Cardiac fibroblast (primary cell): ENCODE measurements at places on chromosomes 3 and 15.

- no peak for DNase-seq
Measured at GRCh38 chr3:98710067-98710659, 53.0 kb upstream of the ST3GAL6 start.

DNA sequence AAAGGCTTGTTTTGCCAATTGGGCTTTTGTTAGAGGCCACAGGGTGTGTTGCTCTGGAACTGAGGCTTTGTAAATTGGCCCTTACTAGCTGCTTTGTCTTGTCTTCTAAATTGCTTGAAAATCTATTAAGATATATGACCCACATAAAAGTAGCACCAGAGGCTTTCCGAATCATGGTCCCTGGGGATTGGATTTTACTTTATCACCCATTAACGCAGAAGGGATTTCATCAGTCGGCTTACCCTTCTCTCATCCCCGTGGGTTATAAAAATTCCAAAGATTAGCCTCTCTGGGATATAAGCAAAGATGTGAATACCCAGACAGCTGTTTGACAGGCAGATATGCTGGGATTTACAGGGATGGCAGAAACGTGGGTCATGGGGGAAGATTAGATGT is 98.3 kb upstream of the CHL1 start:
- DNase-seq, result no peak

DNA sequence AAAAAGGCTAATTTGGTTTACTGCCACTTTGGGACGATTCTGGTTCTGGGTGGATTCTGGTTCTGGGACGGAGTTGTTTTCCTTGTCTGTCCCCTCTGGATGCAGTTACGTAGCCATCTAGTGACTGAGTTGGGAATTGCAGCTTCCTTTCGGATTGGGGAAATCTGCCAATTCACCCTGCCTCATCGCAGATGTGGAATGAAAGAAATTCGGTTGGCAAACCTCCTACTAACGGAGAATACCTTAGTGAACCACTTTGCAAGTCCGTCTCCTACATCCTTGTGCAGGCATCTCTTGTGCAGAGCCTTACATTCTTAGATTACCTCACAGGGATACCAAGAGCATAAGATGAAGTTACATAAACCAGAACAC is 31.5 kb upstream of the AP4E1 start:
- DNase-seq, result peak; percentile 96

DNA sequence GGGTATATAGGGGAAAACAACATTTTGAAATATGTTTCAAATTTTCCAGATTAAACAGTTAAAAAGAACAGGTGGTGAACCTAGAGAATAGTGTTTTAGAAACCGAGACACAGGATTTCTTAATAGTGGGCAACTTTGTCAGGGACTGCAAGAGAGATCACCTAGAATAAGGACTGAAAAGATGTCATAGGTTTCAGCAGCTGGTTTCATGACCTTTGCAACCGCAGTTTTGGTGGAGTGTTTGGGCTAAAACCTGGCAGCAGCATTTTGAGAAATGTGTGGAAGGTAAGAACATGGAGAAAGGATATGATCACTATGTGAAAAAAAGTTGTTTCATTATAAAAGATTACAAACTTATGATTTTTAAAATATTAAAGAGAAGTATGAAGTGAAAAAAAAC is 34.9 kb downstream of the PRKCI start:
- DNase-seq, result no peak

DNA sequence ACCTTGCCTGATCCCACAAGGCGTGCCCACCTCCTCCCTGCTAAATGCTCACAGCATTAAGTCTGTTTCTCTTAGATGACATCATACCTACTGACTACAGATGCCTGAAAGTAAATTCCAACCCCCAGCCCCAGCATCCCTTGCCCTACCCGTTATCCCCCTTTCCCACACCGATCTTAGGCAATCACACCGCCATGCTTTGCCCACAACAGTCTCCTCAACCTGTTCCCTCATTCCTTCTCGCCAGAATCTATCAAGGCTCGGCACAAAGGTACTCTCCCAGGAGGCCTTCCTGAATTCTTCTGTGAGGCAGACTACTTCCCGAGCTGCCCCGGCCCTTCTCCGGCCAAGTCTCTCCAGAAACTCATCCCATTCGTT is 789 bp upstream of the SEC61A1 start:
- DNase-seq, result peak; percentile 30

- no peak for DNase-seq
Measured at GRCh38 chr15:101477851-101478362, 11.6 kb downstream of the PCSK6 start.

GRCh38 chr3:101038393-101038792 is 45.2 kb upstream of the ABI3BP start:
- DNase-seq, result no peak

DNA sequence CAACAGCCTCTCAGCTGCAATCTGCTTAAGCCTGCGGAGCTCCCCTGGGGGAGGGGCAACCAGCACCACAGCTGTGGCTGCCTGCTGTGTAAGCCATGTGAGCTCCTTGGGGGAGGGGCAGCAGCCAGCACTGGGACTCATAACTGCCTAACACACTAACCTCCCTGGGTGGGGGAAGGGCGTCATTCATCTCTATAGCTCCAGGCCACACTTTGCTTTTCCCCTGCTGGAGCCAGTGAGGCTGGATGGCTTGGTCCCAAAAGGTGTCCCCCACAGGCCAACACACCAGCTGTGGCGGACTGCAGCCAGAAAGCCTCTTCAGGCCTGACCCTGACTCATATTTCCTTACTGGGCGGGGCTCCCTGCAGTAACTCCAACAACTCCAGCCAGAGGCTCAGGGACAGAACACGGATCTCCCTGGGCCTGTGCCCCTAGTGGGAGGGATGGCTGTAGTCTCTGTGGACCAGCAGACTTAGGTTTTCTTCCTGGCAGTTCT is 129.8 kb downstream of the PPM1L start:
- DNase-seq, result peak; percentile 76

DNA sequence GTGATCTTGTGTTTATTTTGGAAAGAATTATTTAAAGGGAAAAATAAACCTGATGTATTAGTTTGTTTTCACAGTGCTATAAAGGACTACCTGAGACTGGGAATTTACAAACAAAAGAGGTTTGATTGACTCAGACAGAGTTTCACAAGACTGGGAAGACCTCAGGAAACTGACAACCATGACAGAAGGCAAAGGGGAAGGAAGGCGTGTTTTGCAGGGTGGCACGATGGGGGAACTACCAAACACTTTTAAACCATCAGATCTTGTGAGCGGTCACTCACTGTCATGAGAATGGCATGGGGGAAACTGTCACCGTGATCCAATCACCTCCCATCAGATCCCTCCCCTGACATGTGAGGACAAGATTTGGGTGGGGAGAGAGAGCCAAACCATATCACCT is 87.0 kb downstream of the TP63 start:
- DNase-seq, result no peak

DNA sequence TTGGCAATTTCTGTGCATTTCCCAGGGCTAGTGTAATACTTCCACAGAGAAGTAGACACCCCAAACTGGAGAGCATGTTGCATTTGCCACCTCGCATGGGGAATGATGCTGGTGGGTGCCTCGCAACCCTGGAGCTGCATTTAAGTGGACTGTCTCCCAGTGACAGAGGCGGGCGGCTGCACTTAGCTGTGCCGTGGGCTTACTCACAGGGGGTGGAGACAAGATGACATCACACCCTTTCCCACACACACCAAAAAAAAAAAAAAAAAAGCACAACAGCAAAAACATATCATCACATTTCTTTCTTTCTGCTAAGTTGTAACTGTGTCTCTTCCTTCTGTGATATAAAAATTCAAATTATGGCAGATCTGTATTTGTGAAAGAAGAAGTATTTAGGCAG is at the start of gene ABI3BP:
Gene ABI3BP, minus strand, starts transcription at position 113 of the 400 bp plus-strand sequence. Its CDS starts 37 bp downstream, at position 76.
- peak; percentile 89 for DNase-seq

DNA sequence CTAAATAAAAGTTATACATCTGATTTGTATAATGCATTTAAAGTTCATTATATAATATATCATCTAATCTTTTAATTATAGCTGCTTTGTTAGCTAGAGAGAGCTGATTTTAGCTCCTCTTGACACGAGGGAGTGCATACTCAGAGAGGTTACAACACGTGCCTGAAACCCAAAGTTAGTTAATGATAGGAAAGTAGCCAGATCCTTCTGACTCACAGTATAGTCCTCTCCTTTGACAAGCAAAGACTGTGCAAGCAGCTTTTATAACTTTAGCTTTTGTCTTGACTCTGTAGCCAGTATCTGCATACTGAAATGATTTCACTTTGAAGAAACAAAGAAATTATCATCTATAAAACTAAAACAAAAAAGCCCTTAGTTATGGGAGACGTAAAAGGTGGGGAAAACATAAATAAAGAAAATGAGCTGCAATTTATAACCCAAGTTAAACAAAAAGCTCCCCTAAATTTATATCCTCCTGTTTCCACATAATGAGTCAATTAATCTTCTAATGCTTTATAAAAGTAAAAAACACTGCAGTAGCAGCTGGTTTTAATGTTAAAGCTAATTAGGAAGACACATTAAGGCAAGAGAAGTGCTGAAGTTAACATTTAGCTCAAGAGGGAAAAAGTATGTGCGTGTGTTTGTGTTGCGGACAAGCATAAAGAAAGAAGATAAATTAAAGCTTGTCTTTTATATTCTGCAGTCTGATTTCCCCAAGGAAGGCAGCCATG is 13.1 kb downstream of the GABRR3 start:
- peak; percentile 25 for DNase-seq

DNA sequence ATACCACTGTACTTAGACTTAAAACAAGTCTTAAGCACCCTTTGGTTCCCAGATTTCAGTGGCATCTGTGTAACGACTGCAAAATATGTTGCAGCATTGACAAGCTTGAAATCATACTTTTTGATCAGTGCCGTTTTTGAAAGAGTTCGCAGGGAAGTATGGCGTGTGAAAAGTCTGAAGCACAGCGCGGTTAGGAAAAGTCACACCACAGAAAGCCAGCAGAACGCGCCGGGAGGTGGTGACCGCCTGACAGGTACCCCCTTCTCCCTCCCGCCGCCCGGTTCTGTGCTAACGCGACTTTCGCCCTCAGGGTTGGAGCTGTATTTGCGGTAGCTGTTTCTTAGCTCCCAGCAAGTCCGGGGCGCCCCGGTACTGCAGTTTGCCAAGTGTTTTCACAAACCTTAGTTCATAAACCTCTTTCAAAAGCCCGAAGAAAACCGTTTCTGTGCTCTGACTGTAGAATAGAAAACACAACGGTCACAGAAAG is 481 bp upstream of the CRYBG3 start:
- DNase-seq, result no peak

DNA sequence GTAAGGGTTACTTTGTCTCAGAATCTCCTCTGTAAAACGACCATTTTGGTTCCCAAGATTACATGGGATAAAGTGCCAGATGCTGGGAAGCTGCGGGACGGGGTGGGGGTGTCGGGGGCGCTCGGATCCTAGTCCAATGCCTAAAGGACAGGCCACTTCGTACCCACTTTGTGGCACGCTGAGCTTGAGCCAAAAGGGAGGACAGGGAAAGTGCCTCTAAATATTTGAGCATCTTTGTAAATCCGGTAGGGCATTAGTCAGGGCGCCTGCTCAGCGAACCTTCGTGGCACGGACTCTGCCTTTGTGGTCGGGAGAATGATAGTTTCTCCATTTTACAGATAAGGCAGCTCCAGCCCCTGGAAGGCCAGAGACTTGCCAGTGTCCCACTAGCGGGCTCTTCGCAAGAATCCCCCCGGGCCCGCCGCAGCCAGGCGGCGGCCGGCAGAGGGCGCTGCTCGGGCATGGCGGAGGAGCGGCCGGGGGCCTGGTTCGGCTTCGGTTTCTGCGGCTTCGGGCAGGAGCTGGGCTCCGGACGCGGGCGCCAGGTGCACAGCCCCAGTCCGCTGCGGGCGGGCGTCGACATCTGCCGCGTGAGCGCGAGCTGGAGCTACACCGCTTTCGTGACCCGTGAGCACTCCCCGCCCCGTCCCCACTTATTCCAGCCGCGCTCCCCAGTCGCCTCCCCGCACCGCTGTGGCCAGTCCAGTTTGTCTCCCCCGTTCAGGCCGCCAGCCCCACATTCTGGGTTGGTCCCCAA is 1.8 kb downstream of the RCCD1 start:
- DNase-seq, result peak; percentile 72

- no peak for DNase-seq
Measured at GRCh38 chr15:43243020-43243645, 22.3 kb upstream of the EPB42 start.

GRCh38 chr3:14871456-14872200 is 52.9 kb downstream of the FGD5 start:
- DNase-seq, result no peak

DNA sequence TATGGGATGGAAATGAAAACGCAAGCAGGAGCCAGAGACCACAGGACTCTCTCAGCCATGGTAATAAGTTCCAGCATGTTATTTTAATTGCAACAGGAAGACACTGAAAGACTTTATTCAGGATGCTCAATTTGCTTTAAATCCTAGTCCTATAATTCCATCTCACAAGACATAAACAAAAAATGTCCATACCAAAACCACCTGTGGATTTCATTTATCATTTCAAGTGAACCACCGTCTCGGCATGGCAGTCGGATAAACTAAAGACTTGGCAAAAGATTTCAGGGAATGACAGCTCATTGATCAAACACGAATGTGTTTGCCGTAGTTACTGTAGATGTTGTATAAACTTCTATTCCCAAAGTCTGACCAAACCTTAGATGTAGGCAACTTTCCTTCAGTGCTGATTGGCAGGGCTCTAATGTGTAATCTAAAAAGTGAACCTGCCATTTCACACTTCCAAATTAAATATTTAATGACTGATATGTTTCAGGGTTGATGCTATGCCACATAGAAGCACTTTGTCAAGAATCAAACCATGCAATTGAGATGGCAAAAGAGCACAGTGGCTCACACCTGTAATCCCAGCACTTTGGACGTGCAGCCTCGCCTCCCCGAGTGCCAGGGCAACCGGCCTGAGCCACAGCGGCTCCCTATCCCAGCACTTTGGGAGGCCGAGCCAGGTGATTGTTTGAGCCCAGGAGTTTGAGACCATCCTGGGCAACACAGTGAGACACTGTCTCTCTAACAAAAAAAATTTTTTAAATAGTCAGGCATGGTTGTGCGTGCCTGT is 331.7 kb downstream of the MAGI1 start:
- DNase-seq, result no peak

DNA sequence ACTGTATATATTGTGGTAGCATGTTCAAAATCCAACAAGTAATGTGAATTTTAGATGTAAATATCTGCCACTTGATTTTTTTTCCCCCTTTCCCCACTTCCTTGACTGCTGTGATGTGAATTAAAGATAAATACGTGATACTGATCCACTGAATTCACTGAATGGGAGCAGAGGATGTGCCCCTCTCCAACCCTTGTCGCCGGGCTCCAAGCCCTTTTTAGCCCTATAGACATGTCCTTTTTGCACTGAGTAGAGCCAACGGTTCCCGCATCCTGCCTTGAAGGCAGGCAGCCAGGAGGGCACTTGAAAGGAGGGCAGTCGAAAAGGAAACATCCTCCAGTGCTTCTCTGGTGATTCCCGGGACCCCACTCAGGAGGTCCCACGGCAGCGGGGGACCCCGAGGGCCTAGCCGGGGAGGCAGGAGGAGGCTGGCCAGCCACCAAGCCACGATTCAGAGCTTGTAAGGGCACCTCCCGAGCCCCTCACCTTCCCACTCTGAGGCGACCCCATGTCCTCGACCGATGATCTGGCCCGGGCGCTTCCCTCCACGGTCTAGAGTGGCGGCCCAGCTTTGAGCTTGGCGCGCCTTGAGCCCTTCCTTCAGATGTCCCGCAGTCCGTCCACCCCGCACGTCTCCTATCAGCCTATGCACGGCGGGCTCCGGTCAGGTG is 901 bp upstream of the MANF start:
- DNase-seq, result no peak
